NCI-H82 (cell line): ENCODE measurements at places on chromosomes 13 and 19.

DNA sequence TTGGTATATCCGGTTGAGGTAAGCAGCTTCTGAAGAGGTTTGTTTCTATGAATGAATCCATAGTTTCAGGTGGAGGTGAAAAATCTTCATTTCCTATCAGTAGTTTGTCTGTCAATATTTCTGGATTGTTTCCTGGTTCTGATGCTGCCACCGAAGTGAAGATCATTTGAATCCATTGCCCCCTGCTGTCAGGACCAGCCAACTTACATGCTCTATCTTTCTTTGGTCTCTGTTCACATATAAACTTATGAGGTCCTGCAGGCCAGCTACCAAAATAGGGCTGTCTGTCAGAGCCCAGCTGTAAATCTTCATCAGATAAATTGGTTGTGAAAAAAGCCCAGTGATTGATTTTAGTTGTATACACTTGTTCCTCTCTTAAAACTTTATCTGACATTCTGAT, 15.2 kb upstream of the N4BP2L1 start:
- DNase-seq: peak; percentile 46

DNA sequence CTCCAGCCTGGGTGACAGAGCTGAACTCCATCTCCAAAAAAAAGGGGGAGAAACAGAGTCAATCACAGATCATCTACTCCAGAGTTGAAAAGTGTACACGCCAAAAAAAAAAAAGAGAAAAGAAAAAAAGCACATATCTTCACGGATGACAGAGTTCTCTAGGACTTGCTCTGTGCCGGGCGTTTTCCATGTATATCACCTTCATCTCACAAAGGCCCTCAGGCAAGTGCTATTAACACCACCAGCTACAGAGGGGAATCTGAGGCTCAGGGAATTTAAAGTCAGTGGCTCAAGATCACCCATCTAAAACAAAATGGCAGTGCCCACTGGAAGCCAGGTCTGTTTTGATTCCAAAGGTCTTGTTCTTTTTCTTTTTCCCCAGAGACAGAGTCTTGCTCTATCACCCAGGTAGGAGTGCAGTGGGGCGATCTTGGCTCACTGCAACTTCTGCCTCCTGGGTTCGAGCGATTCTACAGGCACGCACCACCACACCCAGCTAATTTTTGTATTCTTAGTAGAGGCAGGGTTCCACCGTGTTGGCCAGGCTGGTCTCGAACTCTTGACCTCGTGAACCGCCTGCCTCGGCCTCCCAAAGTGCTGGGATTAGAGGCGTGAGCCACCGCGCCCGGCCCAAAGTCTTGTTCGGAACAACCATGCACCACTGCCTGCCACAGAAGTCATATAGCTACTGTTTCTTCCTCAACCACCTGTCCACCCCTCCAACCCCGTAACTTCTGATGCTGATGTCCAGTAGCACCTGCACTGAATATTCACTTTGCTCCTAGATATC, 42.2 kb downstream of the SAE1 start:
- DNase-seq: no peak

DNA sequence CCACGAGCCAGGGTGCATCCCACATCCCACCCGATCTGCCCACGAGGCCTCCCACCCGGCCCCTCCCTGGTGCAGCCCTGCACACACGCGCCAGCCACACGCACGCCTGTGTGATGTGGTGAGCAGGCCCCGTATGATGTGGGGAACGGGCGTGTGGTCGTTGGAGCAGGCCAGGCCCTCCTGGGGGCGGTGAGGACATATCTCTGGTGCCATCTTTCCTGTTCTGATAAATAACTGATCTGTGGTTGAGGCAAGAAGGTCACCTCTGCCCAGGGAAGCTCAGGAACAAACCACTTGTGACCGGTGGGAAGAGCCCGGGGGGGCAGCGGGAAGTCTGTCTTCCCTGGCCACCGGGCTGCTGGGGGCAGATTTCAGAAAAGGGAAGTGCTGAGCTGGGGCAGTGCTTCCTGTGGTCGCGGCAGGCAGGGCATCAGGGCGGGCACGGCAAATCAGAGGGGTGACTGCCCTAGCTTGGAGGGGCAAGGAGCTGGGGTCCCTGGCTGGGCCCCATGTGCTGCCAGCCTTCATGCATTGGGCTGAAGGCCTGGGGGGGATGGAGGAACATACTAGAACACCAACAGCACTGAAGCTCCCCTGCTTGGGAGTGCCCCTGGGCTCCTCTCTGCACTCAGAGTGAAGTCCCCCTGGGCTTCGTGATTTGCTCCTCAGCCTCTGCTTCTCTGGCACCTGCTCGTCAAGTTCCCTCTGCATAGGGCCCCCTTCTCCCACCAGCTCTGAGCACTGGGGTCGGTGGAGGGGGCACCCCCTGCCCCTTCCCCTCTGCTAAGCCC, 35.2 kb upstream of the SLC7A10 start:
- DNase-seq: no peak

GRCh38 chr19:22532388-22533300, 101.5 kb upstream of the ZNF492 start:
- DNase-seq: peak; percentile 8

DNA sequence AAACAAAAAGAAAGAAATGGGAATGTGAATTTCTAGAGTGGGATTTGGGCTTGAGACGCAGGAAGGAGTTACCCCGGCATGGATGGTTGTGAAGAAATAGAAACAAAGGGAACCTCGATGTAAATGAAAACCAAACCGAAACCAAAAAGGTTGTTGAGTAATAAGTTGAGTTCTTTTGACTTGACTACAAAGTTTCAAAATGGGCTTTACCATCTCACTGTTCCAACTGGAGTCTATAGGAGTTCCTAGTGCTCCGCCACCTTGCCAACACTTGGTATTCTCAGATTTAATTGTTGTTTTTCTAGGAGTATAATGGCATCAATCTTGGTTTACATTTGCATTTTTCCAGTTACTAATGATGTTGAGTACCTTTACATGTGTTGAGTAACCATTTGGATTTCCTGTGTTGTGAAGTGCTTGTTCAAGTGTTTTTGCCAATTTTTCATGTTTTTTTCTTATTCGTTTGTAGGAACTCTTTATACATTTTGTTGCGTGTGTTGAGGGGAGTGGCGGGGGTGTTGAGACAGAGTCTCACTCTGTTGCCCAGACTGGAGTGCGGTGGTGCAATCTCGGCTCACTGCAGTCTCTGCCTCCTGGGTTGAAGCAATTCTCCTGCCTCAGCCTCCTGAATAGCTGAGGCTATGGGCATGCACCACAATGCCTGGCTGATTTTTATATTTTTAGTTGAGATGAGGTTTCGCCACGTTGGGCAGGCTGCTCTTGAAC, 9.2 kb downstream of the UBE2S start:
- no peak for DNase-seq

DNA sequence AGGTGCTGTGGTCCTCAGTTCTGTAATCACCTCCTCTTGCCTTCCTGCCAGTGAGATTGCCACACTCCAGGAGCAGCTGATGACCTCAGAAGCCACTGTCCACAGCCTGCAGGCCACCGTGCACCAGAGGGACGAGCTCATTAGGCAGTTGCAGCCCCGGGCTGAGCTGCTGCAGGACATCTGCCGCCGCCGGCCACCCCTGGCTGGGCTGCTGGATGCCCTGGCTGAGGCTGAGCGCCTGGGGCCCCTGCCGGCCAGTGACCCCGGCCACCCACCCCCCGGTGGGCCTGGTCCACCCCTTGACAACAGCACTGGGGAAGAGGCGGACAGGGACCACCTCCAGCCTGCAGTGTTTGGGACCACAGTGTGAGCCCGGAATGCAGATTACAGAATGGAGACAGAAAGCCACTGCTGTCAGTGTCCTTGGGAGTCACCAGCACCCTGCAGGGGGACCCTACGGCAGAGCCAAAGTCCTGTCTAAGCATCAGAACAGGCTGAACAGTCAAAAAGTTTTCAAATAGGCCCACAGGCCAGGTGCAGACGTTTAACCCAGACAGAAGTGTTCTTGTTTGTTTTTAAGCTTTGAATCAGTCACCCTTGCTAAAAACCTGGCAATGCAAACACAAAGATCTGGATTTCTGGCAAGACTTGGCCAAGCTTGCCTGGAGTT, 4.2 kb downstream of the VMAC start:
- no peak for DNase-seq

- DNase-seq: no peak
Observed at GRCh38 chr19:33290082-33290815, 12.1 kb downstream of the CEBPA start.

DNA sequence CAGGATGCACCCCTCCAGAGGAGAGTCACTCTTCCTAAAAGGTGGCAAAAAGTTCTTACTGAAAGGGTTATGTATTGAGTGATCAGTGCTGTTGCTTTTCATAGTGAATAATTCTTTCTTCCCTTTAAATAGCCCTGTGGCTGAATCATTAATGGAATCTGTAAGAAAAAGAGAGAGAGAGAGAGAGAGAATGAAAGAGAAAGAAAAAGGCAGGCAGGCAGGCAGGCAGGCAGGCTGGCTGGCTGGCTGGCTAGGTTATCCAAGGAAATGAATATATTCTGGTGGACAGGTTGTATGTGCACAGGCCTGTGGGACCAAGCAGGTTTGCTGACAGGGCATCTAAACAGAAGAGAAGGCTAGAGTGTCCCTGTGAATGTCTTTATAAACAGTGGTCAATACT, 100.5 kb downstream of the DLEU7 start:
- no peak for DNase-seq

GRCh38 chr13:59326717-59327116, 837.0 kb downstream of the DIAPH3 start:
- DNase-seq: no peak

GRCh38 chr13:46665248-46665632, 112.3 kb downstream of the LRCH1 start:
- no peak for DNase-seq

- DNase-seq: no peak
Observed at GRCh38 chr19:33300894-33301143, 1.5 kb downstream of the CEBPA start.

DNA sequence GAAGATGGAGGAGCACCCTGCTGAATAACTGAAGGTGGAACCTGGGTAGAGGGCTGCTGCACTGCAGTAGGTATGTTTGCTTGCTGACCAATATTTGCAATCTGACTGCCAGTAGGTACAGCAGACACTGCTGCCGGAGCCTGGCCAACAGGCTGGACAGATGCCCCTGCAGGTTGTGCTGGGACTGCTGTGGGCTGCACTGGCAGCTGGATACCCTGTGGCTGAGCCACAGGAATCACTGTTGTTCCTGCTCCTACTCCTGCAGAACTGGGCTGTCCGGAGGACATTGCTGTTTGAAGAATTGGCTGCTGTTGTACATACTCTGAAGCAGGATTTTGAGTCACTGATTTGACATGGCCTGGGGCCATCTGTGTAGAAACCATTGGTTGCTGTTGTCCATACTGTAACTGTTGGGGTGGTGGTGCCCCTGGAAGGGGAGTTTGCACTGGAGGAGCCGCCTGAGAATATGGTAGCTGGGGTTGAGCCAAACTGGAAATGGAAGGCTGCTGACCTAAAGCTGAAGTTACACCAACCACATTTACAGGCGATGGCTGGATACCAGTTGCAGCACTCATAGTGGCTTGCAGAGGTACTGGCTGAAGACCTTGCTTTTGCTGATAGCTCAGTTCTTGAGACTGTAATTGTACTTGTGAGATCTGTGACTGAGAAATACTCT, 2.2 kb downstream of the TSC22D1 start:
- peak; percentile 50 for DNase-seq

DNA sequence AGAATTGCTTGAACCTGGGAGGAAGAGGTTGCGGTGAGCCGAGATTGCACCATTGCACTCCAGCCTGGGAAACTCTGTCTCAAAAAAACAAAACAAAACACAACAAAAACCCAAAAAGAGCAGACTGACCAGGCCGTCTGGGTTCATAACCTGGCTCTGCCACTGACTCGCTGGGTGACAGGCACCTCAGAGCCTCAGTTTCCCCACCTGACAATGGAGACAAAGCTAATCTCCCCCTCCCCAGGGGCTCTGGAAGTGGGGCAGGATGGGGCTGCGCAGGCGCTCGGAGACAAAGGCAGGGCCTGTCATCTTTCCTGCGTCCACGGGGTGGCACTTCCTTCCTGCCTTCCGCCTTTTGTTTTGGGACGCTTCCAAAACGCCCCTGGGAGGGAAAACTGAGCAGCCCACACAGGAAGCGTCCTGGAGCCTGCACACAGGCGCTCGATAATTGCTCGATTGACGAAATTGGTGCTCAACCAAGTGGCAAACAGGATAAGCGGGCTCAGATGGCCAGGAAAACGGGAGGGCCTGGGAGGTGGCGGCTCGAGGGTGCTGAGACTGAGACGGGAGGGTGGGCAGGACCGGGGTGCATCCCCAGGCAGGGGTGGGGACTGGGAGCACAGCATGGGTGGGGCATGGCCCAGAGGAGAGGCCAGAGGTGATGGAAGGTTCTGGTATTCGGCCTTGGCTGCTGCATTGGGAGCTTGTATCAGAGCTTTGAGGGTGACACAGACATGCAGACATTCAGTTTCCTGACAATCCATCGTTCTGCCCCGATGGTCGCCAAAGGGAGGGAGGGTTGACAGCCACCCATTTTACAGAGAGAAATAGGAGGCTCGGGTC, 17.8 kb downstream of the SPC24 start:
- DNase-seq: peak; percentile 75

DNA sequence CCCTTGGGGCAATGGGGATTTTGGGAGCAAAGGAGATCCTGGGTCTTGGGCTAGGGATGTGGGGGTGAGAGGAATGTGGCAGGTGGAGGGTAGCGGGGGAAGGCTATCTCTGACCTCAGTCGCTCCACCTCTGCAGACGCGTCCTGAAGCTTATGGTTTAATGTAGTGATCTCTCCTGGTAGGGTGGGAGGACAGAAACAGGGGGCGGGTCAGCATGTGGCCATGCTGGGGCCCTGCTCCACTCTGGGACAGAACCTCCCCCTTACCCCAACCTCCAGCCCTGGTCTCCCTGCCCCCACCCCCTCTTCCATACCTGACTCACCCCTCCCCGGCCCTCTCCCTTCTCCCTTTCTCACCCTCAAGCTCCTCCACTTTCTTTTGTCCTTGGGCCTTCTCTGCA, 1.4 kb downstream of the BST2 start:
- DNase-seq: peak; percentile 45

DNA sequence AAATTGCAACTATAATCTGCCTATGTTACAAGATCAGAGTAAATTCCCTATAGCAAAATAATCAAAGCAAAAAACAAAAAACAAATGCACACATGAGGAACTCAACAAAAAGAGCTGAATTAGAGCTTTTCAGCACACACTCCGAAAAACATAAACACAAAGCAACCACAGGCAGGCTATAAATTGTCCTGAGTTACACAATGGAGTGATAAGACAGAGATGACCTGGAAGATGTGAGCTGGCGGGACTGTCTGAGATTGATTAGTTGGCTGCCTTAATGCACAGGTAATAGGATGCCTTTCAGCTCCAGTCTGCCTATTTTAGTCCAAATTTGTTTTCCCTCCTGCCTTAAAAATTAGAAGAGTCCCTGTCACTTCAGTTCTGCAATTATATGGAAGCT, 159.0 kb upstream of the FNDC3A start:
- DNase-seq: no peak

GRCh38 chr13:73693215-73693614, 441.0 kb downstream of the KLF12 start:
- DNase-seq: no peak

GRCh38 chr19:5149932-5150901, 181.3 kb downstream of the KDM4B start:
- no peak for DNase-seq
